ENCODE measurements at places on chromosomes 6 and 20.

DNA sequence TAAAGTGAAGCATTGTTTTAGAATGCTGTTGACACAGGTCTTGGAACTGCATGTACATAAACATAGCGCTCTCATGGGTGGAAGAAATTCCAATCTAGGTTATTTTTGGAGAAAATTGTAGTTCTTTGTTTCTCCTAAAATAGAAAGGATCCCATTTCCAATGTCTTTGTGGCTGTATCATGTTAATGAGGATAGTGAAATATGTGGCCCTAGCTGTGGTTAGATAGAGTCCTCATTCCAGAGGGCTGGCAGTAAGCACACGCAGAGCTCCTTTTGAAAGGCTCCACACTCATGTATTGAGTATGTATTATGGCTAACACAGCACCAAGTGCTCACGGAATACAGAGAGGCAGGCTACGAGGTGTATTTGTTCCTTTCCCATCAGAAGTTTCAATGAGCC, 60.9 kb downstream of the SNRNP48 start:
- no peak for DNase-seq

DNA sequence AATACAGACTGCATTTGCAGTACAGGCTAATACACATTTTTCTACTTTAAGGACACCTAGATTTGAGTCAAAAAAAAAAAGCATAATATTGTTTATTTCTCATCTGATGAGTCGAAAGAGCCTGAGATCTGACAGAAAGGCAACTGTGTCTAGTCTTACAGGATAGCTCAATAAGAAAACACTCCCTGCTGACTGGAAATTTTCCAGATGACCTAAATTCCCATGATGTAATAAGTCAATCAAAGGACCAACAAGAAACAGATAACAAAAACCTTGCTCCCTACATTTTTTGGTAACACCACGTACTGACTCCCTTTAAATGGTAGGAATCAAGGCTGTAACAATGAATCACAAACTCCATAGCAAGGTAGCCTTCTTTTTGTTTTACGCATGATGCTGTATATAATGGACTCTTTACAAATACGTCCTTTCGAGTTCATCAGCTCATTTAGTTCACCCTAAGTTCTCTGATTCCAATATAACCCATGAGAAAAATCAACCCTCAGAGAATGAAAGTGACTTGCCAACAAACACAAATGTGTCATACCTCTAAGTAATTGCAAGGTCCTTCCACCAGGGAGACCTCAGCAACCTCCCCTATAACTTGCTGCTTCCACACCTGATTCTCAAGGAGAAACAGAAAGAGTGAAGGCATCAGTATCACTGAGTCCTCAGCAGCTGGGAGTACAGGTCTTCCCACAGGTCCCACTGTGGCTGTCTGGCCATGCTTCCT, 12.1 kb downstream of the TBX18 start:
- no peak for DNase-seq

DNA sequence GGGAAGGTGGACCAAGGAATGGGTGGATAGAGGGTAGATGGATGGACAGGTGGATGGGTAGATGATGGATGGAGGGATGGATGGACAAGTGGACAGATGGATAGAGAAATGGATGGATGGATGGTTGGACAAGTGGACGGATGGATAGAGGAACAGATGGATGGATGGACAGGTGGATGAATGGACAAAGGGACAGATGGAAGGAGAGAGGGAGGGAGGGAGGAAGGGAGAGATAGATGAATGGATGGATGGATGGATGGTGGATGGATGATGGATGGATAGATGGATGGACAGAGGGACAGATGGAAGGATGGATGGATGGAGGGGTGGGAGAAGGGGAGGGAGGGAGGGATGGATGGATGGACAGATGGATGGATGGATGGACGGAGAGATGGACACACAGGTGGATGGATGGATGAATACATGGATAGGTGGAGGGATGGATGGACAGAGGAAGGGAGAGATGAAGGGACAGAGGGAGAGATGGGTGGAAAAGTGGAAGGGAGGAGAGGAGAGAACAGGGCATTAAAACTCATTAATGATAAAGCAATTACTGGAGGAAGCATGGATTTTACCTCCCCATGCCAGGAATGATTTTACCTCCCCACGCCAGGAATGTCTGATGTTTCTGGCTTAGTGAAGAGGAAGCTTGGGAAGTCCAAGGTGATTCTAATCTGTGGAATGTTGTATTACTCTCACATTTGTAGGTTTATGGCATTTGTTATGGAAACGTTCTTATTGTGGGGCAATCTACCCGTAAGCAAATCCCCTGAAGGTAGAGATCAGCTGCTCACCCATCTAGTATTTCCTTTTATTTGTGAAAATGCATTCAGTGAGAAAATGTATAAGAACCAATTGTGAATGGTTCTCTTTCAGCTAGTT, 383.3 kb downstream of the TAF4 start:
- no peak for DNase-seq

GRCh38 chr20:46253391-46253790, 54.9 kb downstream of the CDH22 start:
- DNase-seq, result no peak

DNA sequence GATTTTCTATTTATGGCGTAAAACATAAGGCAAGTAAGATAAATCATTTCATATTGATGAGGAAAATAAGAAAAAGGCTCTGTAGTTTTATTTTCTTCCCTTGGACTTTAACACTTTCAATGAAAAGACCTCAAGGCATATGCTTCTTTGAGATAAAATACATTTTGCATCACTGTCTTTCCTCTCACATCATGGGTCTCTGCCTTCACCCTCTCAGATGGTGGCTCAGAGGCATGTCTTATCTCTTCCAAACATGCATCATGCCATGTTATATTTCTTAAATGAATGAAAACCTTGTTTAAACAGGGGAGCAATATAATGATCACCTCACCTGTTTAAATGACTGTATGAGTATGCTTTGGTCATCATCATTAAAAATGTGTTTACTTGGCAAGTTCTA, 59.3 kb downstream of the PRL start:
- no peak for DNase-seq

GRCh38 chr20:56423211-56423610, 11.2 kb downstream of the CASS4 start:
- no peak for DNase-seq

DNA sequence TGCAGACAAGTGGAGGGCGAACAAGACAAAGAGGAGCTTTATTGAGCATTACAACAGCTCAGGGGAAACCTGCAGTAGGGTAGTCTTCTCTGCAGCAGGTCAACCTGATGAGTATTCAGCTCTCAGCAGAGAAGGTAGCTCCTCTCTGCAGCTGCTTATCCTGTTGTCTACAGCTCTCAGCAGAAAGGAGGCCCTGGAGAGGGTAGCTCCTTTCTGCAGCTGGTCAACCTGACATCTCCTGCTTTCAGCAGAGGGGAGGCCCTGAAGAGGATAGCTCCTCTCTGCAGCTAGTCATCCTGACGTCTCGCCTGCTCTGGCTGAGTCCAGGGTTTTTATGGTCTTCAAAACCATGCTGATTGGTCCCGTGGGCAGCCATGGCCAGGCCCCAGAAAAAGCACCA, 113.6 kb downstream of the CD24 start:
- no peak for DNase-seq

DNA sequence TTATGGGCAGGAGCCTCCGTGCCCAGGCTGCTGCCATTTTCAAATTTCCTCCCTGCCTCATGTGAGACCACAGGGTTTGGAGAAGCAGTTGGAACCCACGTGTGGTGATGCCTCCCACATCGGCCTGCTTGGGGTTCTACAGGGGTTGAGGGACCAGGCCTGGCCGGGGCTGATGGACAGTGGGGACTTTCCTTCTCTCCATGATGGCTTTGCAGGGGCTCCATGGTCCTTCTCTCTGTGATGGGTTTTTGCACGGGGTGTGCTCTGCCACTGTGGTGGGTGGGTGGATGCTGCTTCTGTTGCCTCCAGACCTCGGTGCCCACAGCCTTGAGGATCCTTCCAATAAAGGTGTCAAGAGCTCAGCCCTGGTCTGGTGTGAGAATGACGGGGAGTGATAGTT, 54.4 kb downstream of the ADNP start:
- DNase-seq, result no peak

DNA sequence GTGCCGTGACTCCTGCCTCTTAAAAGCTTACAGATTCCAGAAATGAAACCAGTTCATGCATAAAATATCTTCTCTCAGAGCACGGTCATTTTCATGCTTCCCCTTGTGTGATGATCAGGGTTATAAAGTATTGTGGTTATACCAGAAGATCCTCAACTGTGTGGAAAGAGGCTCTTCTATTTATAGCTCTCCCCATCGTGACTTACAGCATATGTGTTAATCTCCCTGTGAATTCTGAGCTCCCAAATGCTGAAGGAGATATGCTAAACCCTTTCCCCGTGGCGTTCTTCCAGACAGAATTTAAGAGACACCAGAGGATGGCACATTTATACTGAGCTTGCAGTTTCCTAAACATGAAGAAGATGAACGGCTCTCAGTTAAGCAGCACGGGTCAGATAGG, 158.8 kb downstream of the CDH26 start:
- DNase-seq, result no peak

- no peak for DNase-seq
Measured at GRCh38 chr6:151276112-151276740, 36.5 kb downstream of the AKAP12 start.

GRCh38 chr20:17225851-17226409, 910 bp upstream of the PCSK2 start:
- DNase-seq, result no peak

DNA sequence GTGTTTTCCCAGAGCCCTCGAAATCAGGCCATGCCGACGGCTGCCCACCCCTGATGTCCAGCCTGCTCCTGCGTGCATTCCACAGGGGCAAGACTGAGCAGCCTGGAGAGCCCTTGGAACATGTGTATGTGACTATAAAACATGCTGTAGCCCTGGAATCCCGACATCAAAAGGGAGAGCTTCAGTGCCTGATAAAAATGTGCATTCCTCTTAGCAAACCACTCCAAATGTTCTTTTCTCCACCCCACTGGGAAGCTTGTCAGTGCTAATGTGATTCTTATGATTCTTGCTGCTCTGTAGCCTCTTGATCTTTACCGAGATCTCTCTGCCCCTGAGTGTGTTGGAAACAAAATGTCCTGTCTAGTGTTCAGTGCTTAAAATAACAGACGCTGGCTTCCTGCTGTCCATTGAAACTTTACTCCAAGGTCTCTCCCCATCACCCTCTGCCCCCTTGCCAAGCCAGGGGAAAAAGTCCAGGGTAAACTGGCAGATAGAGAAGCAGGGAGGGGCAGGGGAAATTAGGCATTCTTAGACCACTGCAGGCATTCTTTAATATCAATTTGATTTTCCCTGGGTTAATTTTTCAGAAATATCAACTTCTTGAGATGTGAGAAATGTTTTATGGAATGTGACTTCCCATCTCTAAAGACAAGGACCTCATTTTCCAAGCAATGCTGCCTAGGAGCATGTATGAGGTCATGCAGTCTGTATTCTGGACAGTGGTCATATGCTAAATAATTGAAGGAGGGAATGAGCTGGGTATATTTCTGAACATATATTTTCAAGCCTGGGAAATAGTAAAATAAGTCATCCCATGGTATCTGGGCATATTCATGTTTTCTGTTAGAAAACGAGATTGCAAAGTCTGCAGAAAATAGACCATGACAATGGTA, 73.8 kb upstream of the ISM1 start:
- no peak for DNase-seq

GRCh38 chr6:1621070-1621701, 11.5 kb downstream of the FOXC1 start:
- DNase-seq, result no peak

- no peak for DNase-seq
Measured at GRCh38 chr6:54717849-54718455, 128.6 kb upstream of the FAM83B start.
